ENCODE measurements at places on chromosomes 7 and 10.

- H3K4me1 ChIP-seq, result no peaks in the 10 kb centered on the region
- H3K27me3 ChIP-seq, result no peaks in the 10 kb centered on the region
- no peak for DNase-seq
- no peak overlapping the region for H3K27ac ChIP-seq
These were observed 39.6 kb downstream of the PFKP start for GRCh38 chr10:3106928-3107425.

DNA sequence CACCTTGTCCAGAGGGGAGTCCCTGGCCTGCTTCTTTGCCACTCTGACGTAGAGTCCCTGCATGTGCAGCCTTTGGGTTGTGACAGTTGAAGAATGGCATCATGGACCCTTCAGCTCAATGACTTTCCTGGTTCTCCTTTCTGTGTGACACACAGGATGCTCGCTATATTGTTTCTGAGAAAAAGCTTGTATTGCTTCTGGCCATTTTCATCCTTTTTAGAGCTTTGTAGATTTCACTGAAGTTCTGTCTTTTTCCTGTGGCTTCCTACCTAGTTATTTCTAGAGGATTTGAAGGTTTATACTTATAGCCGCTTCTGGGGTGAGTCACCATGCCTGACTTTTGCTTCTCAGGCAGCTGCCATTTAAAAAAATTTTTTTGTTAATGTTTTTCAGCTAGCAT is 27.0 kb downstream of the SND1 start:
- H3K27ac ChIP-seq, result no peak overlapping the region
- H3K4me1 ChIP-seq, result peaks cover 4% of the 10 kb centered on the region
- no peak for DNase-seq
- no peak overlapping the region for H3K4me3 ChIP-seq
- no peaks in the 10 kb centered on the region for H3K36me3 ChIP-seq
- H3K27me3 ChIP-seq, result no peaks in the 10 kb centered on the region

DNA sequence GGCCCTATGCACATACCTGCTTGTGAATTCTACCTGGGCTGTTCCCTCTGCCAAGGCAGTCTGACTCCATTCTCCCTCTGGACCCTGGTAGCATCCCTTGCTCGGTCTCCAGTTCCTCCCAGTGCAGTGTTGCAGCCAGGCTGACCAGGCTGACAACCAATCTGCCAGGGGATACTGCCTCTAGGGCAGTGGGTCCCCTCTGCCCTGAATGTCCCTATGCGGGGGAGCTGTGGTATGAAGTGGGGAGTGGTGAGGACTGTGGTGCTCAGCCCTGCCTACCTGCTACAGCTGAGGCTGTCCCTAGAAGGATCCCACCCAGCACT is 48.0 kb upstream of the CAMK2B start:
- peaks cover 22% of the 10 kb centered on the region for H3K27me3 ChIP-seq
- no peak overlapping the region for H3K27ac ChIP-seq
- DNase-seq, result no peak
- H3K4me1 ChIP-seq, result peaks cover 2% of the 10 kb centered on the region

GRCh38 chr7:101128040-101128834 is 1.3 kb downstream of the SERPINE1 start:
- no peak overlapping the region for H3K4me3 ChIP-seq
- H3K4me1 ChIP-seq, result peaks cover 3% of the 10 kb centered on the region
- H3K27me3 ChIP-seq, result peaks cover 68% of the 10 kb centered on the region
- no peaks in the 10 kb centered on the region for H3K36me3 ChIP-seq
- DNase-seq, result no peak
- no peak overlapping the region for H3K27ac ChIP-seq

GRCh38 chr10:72980348-72980747 is 25.7 kb upstream of the PLA2G12B start:
- H3K27ac ChIP-seq, result no peak overlapping the region
- DNase-seq, result no peak
- no peaks in the 10 kb centered on the region for H3K27me3 ChIP-seq
- H3K4me3 ChIP-seq, result no peak overlapping the region
- H3K4me1 ChIP-seq, result no peaks in the 10 kb centered on the region

DNA sequence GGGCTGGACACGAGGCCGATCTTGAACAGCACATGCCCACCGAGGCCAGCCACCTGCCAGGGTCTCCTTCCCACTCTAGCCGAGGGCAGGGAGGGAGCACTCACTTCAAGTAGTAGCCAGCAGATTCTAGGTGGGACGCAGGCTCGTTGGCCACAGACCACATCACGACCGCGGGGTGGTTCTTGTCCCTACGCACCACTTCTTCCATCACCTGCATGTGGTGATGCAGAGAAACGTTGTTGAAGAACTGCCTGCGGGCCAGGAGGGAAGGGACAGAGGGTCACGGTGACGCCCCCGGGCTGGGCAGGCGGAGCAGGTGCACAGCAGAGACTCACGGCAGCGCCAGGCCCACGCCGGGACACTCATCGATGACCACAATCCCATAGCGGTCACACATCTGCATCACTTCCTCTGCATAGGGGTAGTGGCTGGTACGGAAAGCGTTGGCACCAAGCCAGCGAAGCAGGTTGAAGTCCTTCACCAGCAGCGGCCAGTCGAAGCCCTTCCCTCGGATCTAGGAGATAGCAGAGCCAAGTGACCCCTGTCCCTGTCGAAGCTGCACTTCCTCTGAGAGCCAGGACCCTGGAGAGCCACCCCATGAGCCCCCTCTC is 7.7 kb downstream of the GUSB start:
- H3K36me3 ChIP-seq, result peaks cover 62% of the 10 kb centered on the region
- no peak for DNase-seq
- no peak overlapping the region for H3K27ac ChIP-seq
- no peak overlapping the region for H3K4me3 ChIP-seq
- H3K27me3 ChIP-seq, result no peaks in the 10 kb centered on the region

DNA sequence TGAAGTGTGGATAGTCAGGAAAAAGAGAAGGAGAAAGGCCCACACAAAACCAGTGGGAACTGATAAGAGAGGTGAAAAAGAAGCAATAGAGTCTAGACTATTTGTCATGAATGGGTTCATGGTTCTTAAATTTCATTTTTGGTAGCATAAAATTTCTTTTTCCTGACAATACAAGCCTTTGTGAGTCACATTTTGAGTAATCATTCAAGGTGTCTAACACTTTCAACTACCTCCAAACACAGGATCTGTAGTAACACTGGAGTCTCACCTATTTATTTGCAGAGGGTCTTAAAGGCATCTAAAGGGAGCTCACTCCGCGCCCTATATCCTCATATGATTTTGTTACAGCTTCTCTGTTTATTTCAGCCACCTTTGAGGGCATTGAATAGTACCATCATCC is 96.0 kb downstream of the SAMD9 start:
- H3K36me3 ChIP-seq, result no peaks in the 10 kb centered on the region
- no peak overlapping the region for H3K27ac ChIP-seq
- peaks cover 2% of the 10 kb centered on the region for H3K27me3 ChIP-seq
- H3K4me3 ChIP-seq, result no peak overlapping the region
- H3K4me1 ChIP-seq, result no peaks in the 10 kb centered on the region
- no peak for DNase-seq

DNA sequence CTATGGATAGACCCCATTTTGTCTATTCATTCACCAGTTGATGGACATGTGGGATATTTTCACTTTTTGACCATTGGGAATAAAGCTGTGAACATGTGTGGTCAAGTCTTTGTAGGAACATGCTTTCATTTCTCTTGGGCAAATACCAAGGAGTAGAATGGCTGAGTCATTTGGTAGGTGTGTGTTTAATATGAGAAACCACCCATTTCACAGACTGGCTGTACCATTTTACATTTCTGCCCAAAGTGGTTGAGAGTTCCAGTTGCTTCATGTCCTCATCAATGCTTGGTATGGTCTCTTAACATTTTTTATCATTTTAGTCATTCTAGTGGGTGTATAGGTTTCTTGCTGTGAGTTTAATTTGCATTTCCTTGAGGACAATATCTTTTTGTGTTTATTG is 124.9 kb upstream of the RHEB start:
- no peak overlapping the region for H3K27ac ChIP-seq
- H3K4me1 ChIP-seq, result no peaks in the 10 kb centered on the region
- no peaks in the 10 kb centered on the region for H3K36me3 ChIP-seq
- DNase-seq, result no peak

GRCh38 chr7:149300620-149301285 is 38.8 kb downstream of the ZNF783 start:
- peaks cover under 1% of the 10 kb centered on the region for H3K36me3 ChIP-seq
- no peak for DNase-seq
- no peak overlapping the region for H3K4me3 ChIP-seq
- H3K4me1 ChIP-seq, result no peaks in the 10 kb centered on the region
- no peak overlapping the region for H3K27ac ChIP-seq

GRCh38 chr10:48946891-48947500 is 7.4 kb upstream of the LRRC18 start:
- H3K36me3 ChIP-seq, result peaks cover 2% of the 10 kb centered on the region
- no peak overlapping the region for H3K4me3 ChIP-seq
- no peaks in the 10 kb centered on the region for H3K4me1 ChIP-seq
- no peak for DNase-seq

DNA sequence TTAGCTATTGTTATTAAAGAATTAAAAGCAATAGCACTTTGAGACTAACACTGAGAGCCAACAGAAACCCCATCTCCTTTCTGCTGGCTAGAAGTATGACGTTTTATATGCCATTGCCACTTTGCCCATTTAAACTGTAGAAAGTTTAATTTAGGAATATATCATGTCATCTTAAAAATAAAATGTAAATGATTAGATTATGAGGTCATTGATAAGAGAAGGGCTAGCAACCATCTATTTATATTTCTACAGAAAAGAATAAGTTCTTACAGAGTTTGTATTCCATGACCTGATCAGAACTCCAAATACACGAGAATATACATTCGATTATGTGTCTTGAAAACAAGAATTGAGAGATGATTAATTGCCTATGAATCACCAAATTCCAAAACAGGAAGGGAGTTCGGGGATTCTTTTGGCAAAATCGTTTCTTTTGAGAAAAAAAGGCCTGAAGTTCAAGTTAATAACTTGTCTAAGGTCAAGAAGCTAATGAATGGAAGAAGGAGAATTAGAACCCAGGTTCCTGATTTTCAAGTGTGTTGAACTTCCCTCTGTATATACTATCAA is 227.0 kb downstream of the TRIL start:
- DNase-seq, result no peak
- H3K4me1 ChIP-seq, result no peaks in the 10 kb centered on the region
- no peaks in the 10 kb centered on the region for H3K27me3 ChIP-seq
- no peaks in the 10 kb centered on the region for H3K36me3 ChIP-seq

DNA sequence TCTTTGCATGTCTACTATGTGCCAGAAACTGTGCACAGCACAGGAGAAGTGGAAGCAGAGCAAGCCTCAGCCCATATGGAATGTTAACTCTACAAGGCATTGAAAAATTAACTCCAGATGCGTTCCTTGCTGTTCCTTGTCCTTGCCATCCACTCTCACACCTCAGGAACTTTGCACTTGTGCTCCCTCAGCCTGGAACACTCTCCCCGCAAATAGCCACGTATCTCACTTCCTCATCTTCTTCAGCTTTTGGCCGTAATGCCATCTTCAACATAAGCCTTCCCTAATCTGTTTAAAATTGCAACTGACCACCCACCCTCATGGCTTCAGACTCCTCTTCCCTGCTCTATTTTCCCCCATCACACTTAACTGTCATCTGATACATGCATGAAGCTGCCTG is 83.2 kb upstream of the CAPZA2 start:
- no peaks in the 10 kb centered on the region for H3K27me3 ChIP-seq
- no peak overlapping the region for H3K4me3 ChIP-seq
- H3K4me1 ChIP-seq, result no peaks in the 10 kb centered on the region
- no peaks in the 10 kb centered on the region for H3K36me3 ChIP-seq
- DNase-seq, result no peak

GRCh38 chr10:51257511-51258248 is 183.4 kb downstream of the PRKG1 start:
- no peak overlapping the region for H3K4me3 ChIP-seq
- H3K27ac ChIP-seq, result no peak overlapping the region
- no peak for DNase-seq
- H3K36me3 ChIP-seq, result no peaks in the 10 kb centered on the region
- H3K4me1 ChIP-seq, result no peaks in the 10 kb centered on the region

- no peak overlapping the region for H3K27ac ChIP-seq
- no peak for DNase-seq
- H3K4me3 ChIP-seq, result no peak overlapping the region
- H3K36me3 ChIP-seq, result peaks cover 16% of the 10 kb centered on the region
These were observed 98.7 kb downstream of the PROSER2 start for GRCh38 chr10:11921800-11922392.

GRCh38 chr7:74379938-74380337 is 73.8 kb upstream of the GTF2IRD1 start:
- H3K36me3 ChIP-seq, result no peaks in the 10 kb centered on the region
- H3K27ac ChIP-seq, result no peak overlapping the region
- H3K4me3 ChIP-seq, result no peak overlapping the region
- no peaks in the 10 kb centered on the region for H3K4me1 ChIP-seq

GRCh38 chr10:96333101-96333500 is 25.7 kb downstream of the OPALIN start:
- no peak overlapping the region for H3K27ac ChIP-seq
- H3K4me3 ChIP-seq, result no peak overlapping the region
- DNase-seq, result no peak
- no peaks in the 10 kb centered on the region for H3K36me3 ChIP-seq

- peaks cover 56% of the 10 kb centered on the region for H3K4me1 ChIP-seq
- DNase-seq, result peak; percentile 82
These were observed 785 bp downstream of the WDR86 start for GRCh38 chr7:151408839-151409666.

GRCh38 chr10:113651898-113652297 is 11.9 kb downstream of the NRAP start:
- H3K36me3 ChIP-seq, result no peaks in the 10 kb centered on the region
- no peak overlapping the region for H3K4me3 ChIP-seq
- H3K4me1 ChIP-seq, result no peaks in the 10 kb centered on the region
- H3K27ac ChIP-seq, result no peak overlapping the region
- no peak for DNase-seq
- H3K27me3 ChIP-seq, result no peaks in the 10 kb centered on the region

- no peaks in the 10 kb centered on the region for H3K36me3 ChIP-seq
- H3K4me3 ChIP-seq, result no peak overlapping the region
These were observed 82.1 kb downstream of the VIPR2 start for GRCh38 chr7:159062569-159062968.

DNA sequence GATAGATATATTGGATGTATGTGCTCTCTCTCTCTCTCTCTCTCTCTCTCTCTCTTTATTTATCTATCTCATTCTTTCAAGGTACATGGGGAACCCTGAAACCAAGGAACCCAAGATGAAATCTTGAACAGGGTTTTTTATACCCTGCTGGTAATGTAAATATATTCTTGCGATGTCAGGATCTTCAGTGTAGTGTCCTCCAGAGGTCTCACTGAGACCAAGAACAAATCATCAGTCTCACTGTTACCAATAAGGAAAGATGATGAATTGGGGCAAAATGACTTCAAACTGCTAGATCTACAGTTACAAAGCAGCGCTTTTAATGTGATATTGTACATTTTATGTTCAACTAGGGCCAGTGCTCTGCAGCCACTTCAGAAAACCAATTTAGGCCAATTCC is 423.5 kb downstream of the ANKRD7 start:
- H3K4me3 ChIP-seq, result no peak overlapping the region
- no peaks in the 10 kb centered on the region for H3K4me1 ChIP-seq
- no peak overlapping the region for H3K27ac ChIP-seq

DNA sequence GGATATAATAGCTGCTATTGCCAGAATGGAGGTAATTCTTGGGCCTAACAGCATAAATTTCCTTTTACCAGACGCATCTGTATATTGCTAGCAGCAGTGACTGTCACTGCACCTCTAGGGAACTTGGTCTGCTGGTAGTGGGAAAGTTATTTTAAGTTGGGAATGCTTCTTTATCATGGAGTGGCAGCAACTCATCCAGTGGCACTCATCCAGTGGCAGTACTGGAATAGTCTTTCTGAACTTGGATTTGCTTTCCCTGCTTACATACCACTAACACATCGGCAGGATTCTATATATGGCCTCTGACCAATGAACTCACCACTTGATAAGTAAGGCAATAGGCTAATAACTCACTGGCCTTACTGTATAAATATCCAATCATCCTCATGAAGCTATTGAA is 22.0 kb upstream of the ICA1 start:
- no peaks in the 10 kb centered on the region for H3K4me1 ChIP-seq
- no peak for DNase-seq
- H3K4me3 ChIP-seq, result no peak overlapping the region
- no peaks in the 10 kb centered on the region for H3K27me3 ChIP-seq
- no peaks in the 10 kb centered on the region for H3K36me3 ChIP-seq

Measured in T-cell (primary cell).